ENCODE measurements at places on chromosomes 6 and 20. TPM values are rescaled to one million over a fixed set of nuclear protein-coding genes. Genes with fewer than 3 reads are reported as not detected.

The TMEM74B gene
- total RNA-seq, result 3.4 TPM

The GJE1 gene
- total RNA-seq, result not detected

The MYL9 gene
- 46.5 TPM for total RNA-seq

The CAGE1 gene
- total RNA-seq, result 2.6 TPM

The ENPP4 gene
- 5.1 TPM for total RNA-seq

The GPX5 gene
- 4.6 TPM for total RNA-seq
